RPMI7951 (cell line): ENCODE measurements at places on chromosomes 5 and 9.

GRCh38 chr5:149782018-149782894 lies 52.1 kb downstream of the PPARGC1B start:
- peak; percentile 16 for DNase-seq

DNA sequence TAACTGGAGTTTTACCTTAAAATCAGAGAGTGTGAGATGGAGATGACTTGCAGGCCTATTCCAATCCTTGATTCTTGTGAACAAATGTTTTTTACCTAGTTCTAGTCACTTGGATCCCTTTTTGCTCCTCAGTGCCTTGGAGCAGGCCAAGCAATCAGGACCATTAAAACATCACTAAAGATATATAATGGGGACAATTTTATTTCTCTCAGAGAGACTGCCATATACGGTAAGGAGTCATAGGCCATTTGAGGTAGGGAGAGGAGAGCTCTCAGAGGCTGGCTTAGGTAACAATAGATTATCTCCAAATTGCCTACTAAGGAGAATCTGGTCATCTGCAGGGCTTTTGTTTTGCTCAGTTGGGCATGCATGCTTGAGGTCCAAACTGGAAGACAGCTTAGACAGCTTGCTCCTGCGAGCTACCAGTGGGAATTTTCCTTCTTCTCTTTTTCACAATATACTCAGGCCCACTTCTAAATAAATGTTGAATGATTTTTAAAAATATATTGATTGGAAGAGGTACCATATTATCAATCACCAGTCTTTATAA lies 44.0 kb downstream of the FREM1 start:
- no peak for DNase-seq

DNA sequence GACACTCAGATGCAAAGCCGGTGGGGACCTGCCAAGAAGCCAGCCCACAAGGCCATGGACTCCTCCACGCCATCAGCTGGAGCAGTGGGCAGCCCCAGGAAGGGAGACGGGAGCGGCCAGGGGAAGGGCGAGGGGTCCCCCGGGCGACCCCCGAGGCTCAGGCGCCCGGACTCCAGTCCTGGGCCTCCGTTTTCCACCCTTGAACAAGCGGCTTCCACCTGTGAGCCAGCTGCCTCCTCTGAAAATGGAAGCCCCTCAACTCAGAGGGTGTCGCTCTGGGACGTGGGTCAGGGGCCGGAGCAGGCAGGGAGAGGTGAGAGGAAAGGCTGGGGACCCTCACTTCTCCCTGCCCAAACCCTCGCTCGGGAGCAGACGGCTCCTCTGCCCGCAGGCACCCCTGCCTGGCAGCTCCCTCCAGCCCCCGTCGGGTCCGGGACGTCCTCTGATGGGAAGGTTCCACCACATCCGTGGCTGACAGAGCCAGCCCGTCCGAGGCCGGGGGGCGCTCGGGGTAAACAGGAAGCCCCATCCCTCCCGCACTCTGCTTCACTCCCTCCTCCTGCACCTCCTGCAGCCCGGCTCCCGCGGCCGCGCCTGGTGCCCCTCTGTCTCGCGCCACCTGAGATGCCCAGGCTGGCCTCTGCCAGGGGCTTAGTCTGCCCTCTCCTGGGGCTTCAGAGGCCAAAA lies 3.7 kb upstream of the EGFL7 start:
- no peak for DNase-seq

- peak; percentile 58 for DNase-seq
Observed at GRCh38 chr5:157574456-157575380, 857 bp downstream of the ADAM19 start.

DNA sequence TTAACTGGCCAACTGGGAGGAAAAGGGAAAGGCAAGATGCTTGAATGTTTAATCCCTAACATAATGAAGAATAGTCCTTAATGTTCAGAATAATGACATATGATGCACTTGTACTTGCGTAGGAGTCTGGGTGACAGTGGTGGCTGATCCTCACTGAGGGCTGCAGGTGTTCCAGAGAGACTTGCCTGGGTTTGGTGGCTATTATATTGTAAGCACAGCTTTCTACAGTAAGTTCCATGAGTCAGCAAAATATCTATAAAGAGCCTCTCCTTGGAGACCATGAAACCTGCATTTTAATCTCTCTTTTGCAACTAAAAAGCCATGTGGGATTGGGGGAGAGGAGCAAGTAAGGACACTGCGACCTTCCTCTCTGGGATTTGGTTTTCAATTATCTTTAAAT lies 1.9 kb upstream of the NPR2 start:
- no peak for DNase-seq

GRCh38 chr5:133466556-133467334 lies 145.6 kb downstream of the FSTL4 start:
- DNase-seq, result no peak

- no peak for DNase-seq
Observed at GRCh38 chr5:162282191-162282590, 214.6 kb downstream of the GABRG2 start.

GRCh38 chr9:84379740-84380139 lies 39.2 kb upstream of the SLC28A3 start:
- DNase-seq, result no peak

- no peak for DNase-seq
Observed at GRCh38 chr9:125099816-125100215, 43.5 kb downstream of the SCAI start.

GRCh38 chr9:1922026-1922425 lies 93.1 kb upstream of the SMARCA2 start:
- no peak for DNase-seq

DNA sequence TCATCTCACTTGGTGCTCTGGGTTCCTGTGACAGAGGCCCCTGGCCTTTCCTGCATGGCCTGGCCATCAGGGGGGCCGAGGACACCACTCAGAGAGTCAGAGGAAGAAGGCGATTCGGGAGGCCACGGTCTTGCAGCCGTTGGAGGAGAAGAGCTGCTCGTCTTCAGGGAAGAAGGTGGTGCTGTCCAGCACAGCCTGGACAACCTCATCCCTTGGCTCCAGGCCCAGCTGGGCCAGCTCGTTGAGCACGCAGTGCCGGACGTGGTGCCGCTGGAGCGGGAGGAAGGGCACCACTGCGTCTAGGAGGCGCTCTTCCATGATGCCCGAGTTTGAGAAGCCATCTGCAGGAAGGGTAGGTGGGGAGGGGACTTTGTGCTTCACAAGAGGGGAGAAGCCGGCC lies 3.2 kb downstream of the TOR2A start:
- DNase-seq, result no peak
